ENCODE measurements at places on chromosomes 7 and 10.

GRCh38 chr10:132588301-132589013 lies 50.9 kb downstream of the INPP5A start:
- DNase-seq: no peak

DNA sequence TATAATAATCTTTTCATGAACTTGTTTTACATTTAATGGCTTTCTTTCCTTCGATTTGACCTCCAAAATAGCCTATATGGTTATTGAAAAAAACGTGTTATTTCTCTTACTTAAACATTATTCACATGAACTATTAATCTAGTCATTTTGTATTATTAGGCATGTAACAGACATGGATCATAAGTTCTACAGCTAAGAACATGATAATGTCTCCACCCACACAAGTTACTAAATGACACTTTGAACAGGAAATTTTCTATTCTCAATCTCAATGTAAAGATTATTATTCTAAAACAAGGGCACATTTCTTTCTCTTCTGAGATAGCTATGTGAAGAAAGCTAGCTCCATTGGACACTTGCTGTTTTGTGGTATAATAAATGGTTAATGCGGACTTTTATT lies 10.0 kb downstream of the LAMB4 start:
- DNase-seq: no peak

DNA sequence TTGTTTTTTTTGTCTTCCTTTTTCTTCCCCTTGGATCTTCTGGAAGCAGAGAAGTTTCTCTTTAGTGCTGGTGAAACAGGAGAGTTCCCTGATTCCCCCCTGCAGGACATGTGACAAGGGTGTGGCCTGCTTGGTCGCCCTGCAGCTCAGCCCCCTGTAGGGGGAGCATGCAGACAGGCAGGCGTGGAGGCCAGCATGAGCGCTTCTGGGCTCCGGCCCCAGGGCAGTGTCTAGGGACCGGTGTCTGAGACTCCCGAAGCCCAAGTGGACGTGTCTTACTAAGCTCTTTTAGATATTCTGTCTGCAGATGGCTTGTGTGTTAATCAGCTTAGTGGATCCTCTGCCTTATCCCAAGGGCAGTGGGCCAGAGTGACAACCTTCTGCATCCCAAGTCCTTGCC lies 26.1 kb downstream of the PRSS58 start:
- DNase-seq: no peak

GRCh38 chr7:141695803-141696289 lies 6.1 kb downstream of the DENND11 start:
- DNase-seq: no peak

DNA sequence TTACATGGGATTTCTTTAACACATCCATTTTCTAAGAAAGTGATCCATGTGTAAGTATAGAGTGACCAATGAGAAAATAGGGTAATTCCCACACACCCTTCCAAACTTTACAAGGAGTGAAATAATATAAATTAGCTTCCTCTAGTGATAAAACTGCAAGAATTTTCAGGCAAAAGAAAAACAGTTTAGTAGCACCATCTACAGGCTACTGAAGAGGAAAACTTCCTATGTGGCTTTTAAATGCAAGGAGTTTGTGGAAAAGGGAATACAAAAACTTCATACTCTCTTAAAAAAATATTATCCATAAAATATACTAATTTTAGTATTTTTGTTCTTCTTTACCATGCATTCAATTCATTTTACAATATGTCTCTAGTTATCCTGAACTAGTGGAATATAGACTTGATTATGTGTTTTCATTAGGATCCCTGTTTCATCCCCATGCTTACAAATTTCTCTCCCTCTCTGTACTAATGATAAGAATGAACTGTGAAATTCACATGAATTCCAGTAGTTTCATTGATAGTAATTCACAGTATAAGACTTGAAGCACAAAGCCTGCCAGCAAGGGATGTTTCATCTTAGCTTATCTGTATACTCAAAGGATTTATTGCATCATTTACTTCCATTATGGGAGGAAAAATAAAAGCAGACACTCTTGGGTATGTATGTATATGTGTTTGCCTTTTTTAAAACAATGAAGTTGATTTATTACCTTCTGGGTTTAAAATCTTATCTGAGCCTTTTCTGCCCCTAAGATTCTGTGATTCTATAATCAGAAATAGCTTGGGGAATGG lies 442.9 kb downstream of the AUTS2 start:
- DNase-seq: peak; percentile 52

- DNase-seq: no peak
Observed at GRCh38 chr10:88115407-88115806, 252.0 kb downstream of the PTEN start.

DNA sequence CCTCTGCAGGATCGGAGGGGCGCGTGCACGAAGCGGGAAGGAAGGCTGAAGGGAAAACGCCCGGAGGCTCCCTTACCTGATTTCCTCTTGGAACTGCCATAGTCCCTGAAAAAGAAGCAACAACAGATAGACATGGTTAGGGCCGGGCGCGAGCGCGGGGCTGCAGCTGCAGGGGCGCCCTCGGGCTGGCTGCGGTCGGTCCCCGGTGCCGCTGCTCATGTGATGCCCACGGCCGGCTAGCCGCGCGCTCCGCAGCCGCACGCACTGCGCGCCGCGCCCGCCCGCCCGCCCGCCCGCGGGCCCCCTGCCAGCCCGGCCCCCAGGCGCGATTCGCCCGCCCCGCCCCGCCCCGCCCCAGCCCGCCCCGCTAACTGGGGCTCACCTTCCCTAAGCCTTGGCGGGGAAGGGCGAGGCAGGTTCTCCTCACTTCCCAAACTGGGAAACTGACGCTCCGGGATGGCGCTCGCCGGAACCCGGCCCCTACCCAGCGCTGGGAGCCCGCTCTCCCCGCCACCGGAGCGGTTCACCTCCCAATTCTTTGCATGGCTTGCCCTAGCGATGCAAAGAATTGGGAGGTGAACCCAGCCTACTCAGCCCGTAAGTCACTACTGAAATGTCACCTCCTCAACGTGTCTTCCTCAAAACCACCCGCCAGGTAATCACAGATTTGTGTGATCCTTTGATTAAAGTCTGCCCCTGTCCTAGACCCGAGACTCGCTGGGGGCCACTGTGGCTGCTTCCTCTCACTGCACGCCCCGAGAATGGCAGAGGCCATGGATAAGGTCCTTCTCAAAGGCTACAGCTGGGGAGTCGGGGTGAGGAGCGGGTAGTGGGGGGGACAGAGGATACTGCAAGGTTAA lies 162.2 kb downstream of the SH3PXD2A start:
- DNase-seq: no peak

DNA sequence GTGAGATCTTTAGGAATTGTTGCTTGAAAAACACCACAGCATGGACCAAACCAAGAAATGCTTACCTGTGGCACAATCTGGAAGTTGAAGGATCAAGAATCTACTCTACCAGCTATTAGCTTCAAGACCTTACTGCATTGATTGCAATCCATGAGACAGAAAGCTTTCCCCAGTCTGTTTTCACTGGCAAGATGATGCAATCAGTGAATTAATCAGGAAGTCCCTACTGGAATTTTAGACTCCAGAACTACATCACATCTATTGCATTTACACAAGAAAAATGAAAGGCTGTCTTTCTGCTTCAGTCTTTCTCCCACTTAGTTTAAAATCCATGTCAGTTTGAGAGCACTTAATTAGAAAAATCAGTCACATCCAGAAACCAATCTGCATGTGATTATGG lies 191.7 kb downstream of the TFEC start:
- DNase-seq: peak; percentile 16

GRCh38 chr7:92608380-92609322 lies 18.5 kb upstream of the FAM133B start:
- DNase-seq: no peak

DNA sequence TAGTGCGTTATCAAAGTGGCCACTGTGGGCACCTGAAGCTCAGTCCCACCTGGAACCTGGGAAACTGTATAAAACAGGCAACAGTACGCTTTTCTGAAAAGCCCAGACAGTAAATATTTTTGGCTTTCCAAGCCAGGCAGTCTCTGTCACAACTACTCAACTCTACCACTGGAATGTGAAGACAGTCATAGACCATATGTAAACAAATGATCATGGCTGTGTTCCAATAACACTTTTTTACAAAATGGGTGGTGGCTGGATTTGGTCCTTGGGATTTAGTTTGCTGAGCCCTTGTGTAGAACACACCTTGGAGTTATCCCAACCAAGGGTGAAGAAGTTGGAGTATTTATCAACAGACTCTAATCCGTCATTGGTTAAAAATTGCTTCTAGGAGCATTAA lies 259.9 kb downstream of the SKIDA1 start:
- peak; percentile 47 for DNase-seq

DNA sequence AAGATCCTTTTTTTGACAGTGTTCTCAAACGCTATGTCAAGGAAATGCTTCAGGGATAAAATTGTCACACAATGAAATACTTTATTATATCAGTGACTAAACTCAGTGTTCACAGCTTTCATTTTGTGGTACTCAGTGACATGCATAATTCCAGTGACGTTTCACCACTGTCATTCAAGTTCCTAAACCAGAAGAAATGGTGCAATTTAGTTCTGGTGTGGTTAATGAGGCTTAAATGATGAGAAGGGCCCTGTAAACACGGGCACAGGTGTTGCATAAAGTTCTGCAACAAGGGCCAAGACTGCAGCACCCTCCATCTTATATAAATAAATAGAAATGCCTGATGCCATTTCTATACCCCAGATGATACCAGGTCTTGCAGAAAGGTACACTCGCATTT lies 1247.1 kb downstream of the GATA3 start:
- no peak for DNase-seq

- no peak for DNase-seq
Observed at GRCh38 chr7:38262545-38262944, 10.9 kb downstream of the TARP start.

- no peak for DNase-seq
Observed at GRCh38 chr7:137040745-137041144, 172.3 kb downstream of the CHRM2 start.

DNA sequence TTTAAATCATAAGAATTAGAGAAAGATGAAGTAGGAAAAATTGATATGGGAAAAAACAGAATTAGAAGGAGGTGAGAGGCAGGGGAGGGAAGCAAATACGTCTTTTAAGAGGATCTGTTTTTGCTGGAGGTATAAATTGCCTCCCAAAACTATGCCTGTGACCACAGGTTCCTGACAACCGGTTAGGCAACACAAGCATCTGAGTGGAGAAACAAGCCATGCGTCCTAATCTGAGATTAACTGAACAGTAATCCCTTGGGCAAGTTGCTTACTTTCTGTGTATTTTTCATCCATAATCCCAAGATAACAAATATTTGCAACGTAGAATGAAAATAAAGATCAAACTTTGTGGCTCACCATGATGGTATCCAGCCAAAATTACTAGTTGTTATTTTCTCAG lies 149.2 kb downstream of the C1GALT1 start:
- DNase-seq: no peak

DNA sequence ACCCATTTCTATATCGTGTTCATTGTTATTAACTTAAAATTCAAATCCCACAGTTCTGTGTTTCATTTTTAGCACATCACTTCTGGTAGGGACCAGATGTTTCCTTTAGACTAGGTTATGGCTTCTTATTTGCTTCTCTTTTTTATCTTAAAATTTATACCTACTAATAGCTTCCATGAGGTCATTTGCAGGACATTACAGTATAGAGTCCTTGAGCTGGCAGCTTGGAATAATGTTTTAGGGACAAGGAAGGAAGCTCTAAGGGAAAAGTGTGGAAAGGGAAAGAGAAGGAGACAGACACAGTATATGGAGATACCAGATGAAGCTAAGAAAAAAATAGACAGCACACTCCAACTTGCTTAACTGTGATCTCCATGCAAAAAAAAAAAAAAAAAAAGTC lies 48.8 kb upstream of the CD36 start:
- DNase-seq: no peak

DNA sequence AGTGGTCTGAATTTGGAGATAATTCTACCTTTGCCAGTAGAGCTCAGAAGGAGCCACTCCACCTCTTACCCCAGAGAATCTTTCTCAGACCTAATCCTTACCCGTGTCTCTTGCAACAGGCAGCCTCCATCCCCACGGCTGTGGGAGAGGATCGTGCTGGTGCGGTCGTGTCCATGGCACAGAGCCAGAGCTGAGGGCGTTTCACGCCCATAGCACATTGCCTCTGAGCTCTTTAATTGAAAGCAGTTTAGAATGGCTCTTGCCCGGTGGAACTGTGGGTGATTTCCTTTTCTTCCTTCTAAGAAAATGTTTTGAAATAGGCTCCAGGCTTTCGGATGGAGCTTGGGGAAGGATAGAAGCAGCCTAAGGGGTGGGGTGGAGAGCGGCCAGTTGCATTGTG lies 41.5 kb downstream of the PRF1 start:
- no peak for DNase-seq

DNA sequence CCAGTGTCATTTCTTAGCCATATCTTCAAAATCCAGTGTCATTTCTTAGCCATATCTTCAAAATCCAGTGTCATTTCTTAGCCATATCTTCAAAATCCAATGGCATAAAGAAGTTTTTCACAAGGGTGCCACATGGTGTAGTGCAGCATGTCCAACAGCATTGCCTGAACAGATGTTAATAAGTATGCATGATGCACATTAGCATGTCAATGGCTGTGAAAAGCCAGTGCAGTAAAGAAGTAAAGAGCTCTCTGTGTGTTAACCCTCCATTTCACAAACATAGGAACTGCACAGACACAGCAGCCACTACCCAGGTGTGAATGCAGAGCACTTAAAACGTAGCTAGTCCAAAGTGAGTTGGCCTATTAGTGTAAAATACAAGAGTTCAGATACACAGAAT lies 89.8 kb downstream of the GNAI1 start:
- no peak for DNase-seq

DNA sequence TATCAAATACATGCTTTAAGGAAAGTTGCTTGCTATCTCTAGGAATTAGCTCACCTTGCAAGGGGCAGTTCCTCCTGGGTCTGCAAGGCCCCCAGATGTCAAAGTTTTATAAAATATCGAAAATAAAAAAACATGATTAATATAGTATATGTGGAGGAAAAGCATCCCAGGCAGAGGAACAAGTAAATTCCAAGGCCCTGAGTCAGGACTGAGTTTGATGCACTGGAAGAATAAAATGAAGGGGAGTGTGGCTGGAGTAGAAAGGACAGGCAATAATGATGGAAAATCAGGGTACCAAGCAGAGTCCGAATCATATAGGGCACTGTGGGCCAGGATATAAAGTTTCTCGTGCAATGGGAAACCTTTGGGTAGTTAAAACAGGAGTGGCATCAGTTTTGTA lies 112.4 kb upstream of the EEPD1 start:
- DNase-seq: peak; percentile 89

DNA sequence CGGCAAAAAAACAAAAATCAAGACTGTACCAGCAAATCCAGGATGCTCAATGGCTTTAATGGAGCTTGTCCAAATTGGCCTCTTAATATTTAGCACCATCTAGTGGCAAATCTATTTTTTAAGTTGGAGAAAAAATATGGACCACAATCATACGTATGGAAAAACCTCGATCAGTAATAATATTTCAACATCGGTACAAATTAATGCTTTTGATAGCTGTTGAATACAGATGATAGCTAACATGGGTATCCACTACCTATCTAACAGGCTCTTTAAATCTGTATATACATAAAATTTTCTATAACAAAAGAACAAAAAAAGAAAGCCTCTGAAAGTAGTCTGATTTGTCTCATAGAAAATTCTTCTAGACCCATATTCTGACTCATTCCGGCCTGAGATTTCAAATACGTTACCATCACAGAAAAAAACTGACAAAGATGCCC lies 29.2 kb downstream of the COA1 start:
- DNase-seq: peak; percentile 68

GRCh38 chr7:149880638-149881311 lies 7.0 kb downstream of the ATP6V0E2 start:
- no peak for DNase-seq

GRCh38 chr7:74185636-74186035 lies 11.5 kb downstream of the EIF4H start:
- DNase-seq: no peak

Measured in NCI-H226 (cell line).